Stimulated activated CD4-positive, alpha-beta T cell treated with anti-CD3 and anti-CD28 coated beads, Interleukin-4, amount 100 ng/mL, for 4 hours (primary cell): ENCODE measurements at places on chromosomes 11 and 22.

DNA sequence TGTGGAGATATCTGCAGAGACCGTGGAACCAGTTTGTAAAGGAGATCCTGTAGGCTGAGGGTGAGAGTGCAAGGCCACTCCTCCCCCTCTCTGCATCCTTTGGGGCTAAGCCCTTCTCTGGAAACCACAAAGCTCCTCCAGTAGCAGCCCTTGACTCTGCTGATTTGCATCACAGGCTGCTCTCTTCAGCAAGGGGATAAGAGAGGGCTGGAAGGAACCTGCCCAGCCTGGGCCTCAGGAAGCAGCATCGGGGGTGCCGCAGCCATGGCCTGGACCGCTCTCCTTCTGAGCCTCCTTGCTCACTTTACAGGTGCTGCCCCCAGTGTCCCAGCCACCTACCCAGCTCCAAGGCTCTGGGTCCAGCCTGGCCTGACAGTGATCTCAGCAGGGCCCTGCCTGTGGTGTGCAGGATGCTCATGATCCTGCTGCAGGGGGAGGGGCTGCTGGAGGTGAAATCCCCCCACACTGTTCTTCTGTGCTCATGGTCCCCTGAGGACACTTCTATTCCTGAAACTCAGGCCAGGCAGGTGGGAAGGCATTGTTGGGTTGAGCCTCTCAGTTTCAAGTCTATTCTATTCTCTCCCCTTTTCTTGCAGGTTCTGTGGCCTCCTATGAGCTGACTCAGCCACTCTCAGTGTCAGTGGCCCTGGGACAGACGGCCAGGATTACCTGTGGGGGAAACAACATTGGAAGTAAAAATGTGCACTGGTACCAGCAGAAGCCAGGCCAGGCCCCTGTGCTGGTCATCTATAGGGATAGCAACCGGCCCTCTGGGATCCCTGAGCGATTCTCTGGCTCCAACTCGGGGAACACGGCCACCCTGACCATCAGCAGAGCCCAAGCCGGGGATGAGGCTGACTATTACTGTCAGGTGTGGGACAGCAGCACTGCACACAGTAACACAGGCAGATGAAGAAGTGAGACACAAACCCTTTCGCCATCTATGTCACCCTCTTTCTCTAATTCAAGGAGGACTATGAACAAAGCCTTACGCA, 68.5 kb upstream of the IGLL5 start:
- no peak for DNase-seq

DNA sequence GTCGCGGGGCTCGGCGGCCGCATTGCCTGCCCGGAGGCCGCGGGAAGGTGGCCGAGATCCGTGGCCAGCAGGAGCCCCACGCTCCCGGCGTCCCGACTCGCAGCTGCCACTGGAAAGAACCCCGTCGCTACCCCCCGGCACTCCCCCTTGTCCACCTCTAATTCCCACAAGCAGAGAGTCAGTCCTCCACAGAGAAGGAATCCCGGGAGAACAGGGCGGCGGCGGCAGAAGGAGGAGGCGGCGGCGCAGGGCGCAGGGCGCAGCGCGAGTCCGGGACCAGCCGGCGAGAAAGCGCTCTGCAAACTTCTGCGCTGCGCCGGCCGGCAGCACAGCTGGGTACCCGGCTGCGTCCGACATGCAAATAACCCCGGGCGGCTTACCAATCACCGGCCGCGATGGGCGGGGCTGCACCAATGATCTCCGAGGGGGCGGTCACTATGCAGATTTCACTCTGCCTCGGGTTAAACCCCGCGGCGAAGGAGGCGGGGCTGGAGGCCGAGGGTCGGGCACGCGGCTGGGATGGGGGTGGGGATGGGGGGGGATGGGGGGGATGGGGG, at the start of gene ABTB2:
ABTB2 (minus strand) TSS at position 310 of the 557 bp plus-strand sequence.
- peak; percentile 98 for DNase-seq

- no peak for DNase-seq
Observed at GRCh38 chr22:22166941-22167713, 77.5 kb upstream of the VPREB1 start.

GRCh38 chr22:29125844-29126243, 53.0 kb downstream of the KREMEN1 start:
- DNase-seq, result no peak

DNA sequence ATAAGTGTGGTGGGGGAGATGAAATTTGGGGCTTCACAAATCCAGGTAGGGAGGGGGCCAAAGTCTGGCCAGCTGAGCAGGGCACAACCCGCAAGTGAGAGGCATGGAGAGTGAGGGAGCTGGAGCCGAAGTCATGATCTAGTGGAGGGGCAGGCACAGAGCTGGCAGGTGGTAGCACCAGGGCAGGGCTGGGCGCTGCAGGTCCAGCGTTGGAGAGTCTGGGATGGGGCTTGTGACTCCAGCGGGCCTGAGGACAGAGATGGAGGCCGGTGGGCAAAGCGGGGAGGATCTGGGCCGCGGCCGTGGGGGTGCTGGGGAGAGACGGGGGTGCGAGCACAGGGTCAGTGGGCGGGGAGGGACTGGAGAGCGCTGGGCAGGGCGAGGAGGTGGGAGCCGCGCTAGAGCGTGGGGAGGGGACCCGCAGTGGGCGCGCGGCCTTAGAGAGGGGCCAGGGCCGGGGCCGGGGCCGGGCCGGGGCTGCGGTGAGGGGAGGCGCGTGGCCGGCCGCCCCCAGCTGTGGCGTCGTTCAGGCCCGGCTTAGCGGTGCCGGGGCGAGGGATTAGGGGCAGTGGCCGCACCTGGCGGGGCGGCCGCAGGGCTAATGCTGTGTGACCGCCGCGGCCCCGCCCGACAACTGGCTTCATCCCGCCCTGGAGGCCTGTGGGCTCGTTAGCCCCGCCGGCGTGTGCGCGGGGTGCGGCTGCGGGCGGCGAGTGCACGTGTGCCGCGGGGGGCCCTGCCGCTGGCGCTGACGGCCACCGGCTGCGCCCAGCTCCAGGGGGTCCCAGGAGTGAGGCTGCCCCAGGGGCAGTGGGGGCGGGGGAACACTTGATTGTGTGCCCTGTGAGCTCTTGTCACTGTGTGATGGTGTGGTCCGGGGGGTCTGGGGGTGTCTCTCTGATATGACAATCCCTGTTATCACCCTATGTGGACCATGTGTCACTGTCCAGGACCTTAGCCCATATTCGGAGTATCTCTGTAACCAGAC, 23.6 kb upstream of the MYOD1 start:
- no peak for DNase-seq

- DNase-seq, result no peak
Observed at GRCh38 chr22:40051322-40051721, 56.6 kb downstream of the FAM83F start.

- no peak for DNase-seq
Observed at GRCh38 chr11:61109671-61110070, 7.4 kb downstream of the CD5 start.

DNA sequence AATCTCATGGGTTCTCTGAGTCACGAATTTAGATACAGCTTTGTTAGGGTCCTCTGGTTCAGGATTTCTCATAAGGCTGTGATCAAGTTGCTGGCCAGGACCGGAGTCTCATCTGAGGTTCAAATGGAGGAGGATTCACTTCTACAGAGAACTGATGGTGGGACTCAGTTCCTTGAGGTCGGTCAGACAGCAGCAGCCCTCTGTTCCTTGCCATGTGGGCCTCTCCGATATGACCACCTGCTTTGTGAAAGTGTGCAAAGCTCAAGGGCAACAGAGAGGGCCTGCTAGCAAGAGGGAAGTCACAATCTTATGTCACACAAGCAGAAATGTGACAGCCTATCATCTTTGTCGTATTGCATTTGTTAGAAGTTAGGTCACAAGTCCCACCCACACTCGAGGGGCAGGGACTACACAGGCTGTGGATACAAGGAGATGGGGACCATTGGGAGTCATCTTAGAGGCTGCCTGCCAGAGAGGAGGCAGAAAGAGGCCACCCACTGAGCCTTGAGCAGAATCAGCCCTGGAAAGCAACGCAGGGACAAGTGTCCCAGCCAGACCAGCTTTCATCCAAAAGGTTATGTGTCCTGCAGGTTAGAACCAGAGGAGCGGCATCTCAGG, 34.5 kb downstream of the RPUSD4 start:
- DNase-seq, result no peak
